CD8-positive, alpha-beta memory T cell (primary cell): ENCODE measurements at places on chromosomes 16 and 17.

DNA sequence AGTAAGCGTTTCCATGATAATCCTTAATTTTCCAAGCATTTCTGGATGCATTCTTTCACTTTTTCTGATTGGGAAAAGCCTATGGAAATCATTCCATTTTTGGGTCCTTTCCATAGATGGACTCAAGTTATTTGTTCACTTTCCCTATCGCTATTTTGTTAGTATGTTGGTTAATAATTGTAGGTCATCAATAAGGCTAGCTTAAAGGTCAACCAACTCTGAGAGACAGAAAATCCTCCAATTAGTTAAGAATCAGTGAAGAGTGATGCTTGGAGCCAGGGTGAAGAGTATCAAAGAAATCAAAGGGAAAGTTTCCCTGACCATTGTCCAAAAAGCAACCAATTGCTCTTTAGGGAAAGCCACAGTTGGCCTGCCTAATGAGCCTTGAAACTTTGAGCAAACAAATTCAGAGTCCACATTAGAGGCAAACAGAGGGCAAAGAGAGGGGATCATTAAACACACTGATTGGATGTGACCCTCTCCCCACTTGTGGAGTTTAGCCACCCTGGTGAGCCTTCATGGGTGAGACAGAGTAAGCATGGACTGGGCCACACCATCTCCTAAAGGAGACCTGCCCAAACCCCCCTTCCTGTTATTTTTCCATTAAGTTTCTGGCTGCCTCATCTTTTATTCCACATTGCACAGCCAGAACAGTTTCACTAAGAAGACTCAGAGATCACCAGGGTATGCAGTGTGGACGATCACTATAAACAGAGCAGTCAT lies 133.4 kb upstream of the DYNLRB2 start:
- DNase-seq = no peak

- peak; percentile 31 for DNase-seq
Measured at GRCh38 chr17:2023692-2024571, 1.2 kb downstream of the RTN4RL1 start.

- DNase-seq = peak; percentile 73
Measured at GRCh38 chr17:5587438-5588032, 3.2 kb upstream of the NLRP1 start.

DNA sequence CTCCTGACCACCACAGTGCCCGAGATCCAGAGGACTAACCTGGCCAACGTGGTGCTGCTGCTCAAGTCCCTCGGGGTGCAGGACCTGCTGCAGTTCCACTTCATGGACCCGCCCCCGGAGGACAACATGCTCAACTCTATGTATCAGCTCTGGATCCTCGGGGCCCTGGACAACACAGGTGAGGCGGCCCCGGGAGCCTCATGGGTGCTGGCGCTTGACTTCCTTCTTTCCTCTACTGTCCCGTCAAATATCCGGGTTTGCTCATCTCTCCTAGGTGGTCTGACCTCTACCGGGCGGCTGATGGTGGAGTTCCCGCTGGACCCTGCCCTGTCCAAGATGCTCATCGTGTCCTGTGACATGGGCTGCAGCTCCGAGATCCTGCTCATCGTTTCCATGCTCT lies 13.7 kb downstream of the DHX38 start:
- DNase-seq = no peak

GRCh38 chr16:52718046-52718445 lies 171.1 kb upstream of the TOX3 start:
- DNase-seq = no peak
